Activated T-helper 1 cell treated with Interleukin-2 at 50 U/mL for 16 hours (primary cell): ENCODE measurements at places on chromosomes 2 and 18.

GRCh38 chr2:63055226-63056106 lies 4.8 kb downstream of the OTX1 start:
- no peak for DNase-seq

DNA sequence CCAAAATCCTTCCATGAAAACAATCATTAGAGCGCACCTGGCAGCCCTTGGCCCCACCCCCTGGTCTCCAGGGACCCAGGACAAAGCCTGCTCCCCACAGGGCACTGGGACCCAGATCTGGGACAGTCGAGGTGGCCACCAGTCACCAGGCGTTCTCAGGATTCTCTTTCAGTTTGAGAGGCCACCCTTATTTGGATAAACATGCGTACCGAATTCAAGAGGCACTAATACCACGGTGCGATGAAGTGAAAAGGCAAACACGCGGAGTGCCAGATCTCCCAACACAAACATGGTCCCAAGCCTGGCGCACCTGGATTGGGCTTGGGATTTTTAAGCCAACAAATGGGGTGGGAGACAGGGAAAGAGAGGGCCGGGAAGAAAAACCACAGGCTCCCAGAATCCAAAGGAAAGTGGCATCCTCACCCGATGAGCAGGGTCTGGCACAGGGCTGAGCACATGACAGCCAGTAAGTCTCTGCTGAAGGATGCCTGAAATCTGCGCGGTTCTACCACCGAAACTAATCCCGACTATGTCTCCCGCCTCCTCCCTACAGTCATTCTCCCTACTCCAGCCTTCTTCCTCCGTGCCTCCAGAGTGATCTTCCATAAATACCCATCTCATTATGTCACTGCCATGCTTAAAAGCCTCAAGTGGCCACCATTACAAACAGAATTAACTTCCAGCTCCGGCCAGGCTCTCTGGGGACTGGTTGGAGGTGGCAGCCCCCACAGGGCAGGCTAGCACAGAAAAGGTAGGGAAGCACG lies 60.9 kb upstream of the KLHL29 start:
- DNase-seq, result no peak

- no peak for DNase-seq
These were observed 179.5 kb downstream of the EIPR1 start for GRCh38 chr2:3198119-3198518.

DNA sequence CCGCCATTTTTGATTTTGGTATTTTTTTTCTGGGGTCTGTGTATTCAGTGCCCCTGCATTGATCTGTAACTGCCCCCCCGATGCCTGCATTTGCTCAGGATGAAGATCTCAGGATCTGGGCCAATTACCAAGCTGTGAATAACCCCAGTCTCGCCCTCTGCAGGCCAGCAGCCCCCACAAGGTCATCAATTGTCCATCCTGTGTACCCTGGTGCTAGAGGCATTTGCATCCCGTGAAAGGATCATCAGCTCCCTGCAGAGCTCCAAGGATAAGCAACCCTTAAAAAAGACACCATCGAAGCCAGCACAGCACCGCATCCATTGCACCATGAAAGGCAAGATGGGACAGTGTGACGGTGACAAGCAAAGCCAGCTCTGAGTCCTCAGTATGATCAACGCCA lies 154.1 kb upstream of the KLHL29 start:
- no peak for DNase-seq

DNA sequence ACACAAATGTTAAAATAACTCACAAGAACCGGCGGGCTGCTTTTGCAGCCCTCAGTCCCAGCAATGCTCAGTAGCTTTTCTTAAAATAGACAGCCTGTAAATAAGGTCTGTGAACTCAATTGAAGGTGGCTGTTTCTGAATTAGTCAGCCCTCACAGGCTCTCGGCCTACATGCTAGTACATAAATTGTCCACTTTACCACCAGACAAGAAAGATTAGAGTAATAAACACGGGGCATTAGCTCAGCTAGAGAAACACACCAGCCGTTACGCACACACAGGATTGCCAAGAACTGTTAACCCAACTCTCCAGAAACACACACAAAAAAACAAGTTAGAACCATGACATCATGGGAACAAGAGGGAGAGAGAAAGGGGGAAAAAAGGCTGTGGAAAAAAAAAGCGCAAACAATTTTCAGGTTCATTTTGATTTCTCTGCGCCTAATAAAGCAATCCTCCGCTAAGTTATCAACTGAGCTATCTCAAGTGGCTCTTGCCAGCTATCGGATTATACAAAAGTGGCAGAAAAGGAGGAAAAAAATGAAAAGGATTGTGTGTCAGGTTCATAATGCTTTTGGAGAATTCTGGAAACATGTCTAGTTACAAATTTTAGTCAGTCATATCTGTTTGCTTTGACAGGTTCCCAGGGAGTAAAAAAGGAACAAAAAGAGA lies 89.1 kb downstream of the ZEB2 start:
- no peak for DNase-seq

GRCh38 chr2:19224486-19224885 lies 133.9 kb downstream of the OSR1 start:
- no peak for DNase-seq

DNA sequence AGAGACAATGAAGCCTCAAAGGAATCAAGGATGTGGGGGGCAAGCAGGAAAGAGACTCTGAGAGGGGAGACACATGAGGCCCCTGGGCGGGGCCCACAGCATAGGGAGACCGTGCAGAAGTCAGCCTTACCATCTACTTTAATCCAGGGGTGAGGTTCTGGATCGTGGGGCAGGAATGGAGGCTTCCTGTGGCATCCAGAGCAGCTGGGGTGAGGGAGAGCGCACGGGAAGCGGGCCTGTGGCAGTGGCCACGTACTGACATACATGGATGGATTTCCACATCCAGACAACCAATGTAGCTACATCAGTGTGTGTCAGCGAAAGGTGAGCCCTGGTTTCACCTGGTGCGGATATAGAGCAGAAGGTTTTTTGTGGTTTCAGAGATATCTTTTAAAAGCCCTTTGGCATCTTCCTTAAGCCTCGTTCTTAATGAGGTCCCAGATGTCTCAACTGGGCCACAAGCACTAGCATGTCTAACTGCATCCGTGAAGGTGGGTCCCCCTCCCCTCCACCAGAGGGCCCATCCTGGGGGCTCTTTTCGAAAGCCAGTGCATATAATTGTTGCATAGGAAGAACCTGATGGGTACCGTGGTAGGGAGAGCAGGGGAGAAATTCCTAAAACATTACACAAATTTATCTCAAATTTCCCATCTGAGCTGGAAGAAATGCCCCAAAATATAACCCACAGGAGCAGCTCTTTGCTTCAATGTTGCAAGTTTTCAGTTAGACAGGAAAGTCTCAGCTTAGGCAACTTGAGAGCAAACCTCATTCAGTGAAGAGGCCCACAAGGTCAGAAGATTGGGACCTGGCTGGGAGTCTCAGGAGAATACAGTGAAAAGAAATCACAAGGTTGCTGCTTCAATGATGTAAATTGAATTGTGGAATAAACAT lies 90.9 kb downstream of the SP3 start:
- DNase-seq, result no peak

GRCh38 chr2:101617188-101617587 lies 80.3 kb upstream of the MAP4K4 start:
- DNase-seq, result no peak

DNA sequence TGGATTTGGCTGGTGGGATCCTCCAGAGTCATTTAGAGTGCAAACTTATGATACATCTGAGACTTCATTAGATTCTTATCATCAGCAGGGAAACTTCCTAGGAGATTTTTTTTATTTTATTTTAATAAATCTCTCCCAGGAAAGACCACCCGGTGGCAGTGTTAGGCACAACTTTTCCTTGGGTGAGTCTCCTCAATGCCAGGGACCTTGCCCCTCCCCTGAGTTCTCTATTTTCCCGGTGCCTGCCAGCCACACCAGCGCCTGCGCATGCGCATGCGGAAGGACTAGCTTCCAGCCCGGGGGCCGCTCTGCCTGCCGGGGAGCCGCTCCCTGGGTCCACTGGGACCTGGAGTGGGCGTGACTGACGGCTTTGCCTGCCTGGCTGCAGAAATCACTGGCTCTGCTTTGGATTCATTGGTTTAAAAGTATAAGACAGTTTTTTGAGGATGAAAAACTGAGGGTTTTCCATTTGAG lies 86.6 kb downstream of the TMEM182 start:
- no peak for DNase-seq

GRCh38 chr2:227511239-227511930 lies 39.4 kb downstream of the AGFG1 start:
- no peak for DNase-seq

DNA sequence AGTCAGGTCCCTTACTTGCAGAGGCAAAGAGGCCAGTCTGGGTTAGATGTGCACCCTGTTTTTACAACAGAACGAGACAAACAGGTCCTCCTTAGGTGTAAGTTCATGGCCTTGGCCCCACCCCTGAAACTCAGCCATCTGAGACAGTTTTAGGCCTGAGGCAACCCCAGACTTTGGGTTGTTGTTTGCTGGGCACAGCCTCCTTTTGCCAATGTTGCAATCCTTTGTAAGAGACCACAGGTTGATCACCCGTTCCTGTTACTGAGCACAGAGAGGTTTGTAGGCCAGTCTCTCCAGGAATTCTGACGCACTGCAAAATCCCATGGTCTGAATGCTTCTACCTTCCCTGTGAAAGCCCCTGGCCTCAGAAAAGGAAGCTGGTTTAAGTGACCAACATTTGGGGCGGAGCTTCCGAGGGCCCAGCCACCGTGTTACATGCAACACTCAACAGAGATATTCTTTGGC lies 15.5 kb upstream of the IL1RN start:
- no peak for DNase-seq

- no peak for DNase-seq
These were observed 153.4 kb downstream of the MBP start for GRCh38 chr18:76979111-76979751.

- no peak for DNase-seq
These were observed 126.1 kb downstream of the GBX2 start for GRCh38 chr2:236042087-236042486.

DNA sequence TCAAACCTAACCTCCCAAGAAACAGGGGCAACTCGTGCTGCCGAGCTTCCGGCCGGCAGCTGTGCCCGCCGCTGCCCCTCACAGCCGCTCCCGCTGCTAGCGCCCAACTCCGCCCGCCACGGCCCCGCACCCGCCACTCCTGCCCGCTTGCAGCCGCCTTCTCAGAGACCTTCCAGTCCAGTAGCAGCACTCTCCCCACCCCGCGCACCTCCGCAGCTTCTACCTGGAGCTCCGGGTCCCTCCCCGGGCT lies 722 bp upstream of the C2orf15 start:
- DNase-seq, result no peak
